Activated CD8-positive, alpha-beta memory T cell treated with anti-CD3 and anti-CD28 coated beads, Interleukin-2, amount 10 ng/mL, durations not matched to agents 7 days and 5 days (primary cell): ENCODE measurements at places on chromosomes 7 and 10.

DNA sequence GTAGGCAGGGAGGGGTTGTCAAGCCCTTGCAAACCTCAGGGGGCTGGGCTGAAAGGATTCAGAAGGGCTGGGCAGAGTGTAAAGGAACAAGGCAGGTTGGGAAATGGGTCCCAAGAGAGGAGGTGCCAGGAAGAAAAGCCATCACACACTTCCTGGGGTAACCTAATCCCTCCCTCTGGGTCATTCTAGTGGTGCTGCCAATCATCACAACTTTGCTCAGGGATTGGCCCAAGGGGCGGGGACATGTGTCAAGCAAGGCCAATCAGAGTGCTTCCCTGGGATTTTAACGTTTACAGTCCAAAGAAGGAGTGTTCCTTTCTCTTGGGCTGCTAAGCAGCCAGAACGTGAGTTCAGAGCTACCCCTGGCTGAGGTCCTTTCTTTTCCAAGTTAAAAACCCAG, 57.1 kb upstream of the NPTX2 start:
- H3K36me3 ChIP-seq: no peaks in the 10 kb centered on the region
- no peaks in the 10 kb centered on the region for H3K4me1 ChIP-seq
- H3K4me3 ChIP-seq: no peak overlapping the region
- H3K27me3 ChIP-seq: no peaks in the 10 kb centered on the region
- no peak overlapping the region for H3K27ac ChIP-seq

DNA sequence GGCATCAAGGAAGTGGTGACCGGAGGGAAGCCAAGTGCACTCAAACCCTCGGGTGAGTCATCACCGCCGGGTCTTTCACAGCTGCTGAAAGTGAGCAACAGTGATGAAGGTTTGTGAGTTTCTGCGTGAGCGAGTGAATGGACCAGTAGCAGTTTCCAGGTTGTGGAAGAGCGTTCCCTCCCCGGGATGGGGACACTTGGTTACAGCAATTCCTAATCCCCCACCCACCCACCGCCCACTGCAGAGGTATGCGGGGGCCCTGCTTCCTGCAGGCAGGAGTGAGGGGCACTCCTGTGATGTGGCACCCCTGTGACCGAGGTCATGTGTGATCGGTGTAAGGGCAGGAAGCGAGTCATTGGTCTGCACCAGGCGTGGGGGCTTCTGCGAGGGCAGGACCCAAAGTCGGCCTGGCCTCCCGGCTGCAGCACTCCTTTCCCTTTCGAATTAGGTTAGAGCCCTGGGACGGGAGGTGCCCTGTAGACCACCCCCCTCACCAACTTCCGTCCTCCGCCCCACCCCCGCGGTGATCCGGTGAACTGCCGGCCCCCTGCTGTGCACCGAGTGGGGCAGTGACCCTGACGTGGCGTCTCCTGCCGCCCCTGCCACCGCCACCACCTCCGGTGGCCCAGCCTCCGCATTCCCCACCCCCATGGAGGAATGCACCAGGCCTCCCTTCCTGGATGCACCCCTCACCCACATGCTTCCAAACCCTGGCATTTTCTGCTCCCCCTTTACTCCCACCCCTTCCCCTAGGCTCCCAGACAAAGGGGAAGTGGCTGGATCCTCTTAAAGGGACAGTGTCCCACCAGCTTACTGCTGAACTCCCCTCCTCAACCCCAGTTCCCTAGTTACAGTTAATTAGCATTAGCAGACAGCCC, 10.9 kb downstream of the LIMK1 start:
- H3K36me3 ChIP-seq: peaks cover 23% of the 10 kb centered on the region
- H3K27me3 ChIP-seq: no peaks in the 10 kb centered on the region
- peak; percentile 93 for DNase-seq
- peak overlapping the region; percentile 81 for H3K4me3 ChIP-seq
- H3K27ac ChIP-seq: peak overlapping the region; percentile 95

GRCh38 chr10:44558521-44558920, 173.6 kb upstream of the CXCL12 start:
- H3K27me3 ChIP-seq: no peaks in the 10 kb centered on the region
- no peaks in the 10 kb centered on the region for H3K4me1 ChIP-seq
- H3K27ac ChIP-seq: no peak overlapping the region
- no peak overlapping the region for H3K4me3 ChIP-seq
- no peak for DNase-seq

DNA sequence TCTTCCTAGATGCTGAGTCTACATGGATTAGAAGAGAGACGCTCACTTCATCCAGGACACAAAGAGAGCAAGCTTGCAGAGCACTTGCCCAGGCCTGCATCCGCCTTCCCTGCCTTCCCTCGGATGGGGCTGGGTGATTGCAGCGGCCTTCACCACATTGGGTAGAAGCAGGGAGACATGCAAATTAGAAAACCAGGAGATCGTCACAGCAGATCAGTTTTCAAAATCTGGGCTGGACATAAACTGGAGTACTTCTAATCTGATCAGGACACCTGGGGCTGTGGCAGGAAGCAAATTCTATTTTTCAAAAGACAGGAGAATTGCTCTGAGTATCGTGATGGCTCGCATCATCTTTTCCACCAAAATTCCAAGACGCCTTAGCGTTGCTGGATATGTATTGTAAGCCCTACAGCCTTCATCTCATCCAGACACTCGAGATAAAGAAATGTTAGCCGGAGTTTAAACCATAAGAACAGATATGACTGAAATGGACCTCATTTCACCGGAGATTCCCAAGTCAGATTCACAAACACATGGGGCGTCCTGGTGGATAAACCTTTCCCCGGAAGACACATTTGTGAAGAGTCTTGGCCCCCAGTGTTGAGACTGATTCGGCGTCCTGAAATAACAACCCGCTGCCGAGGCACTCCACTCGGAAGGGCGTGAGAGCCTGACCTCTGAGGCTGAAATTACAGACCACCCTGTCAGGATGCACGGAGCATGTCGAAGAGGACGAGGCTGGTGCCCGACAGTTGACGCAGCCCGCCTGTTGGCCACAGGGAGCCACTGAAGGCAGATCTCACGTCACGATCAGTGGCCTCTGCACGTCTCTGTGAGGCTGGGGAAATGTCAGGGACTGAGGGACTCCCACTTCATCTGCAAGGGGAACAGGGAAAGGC, 91.2 kb upstream of the PARD3 start:
- no peaks in the 10 kb centered on the region for H3K27me3 ChIP-seq
- no peak for DNase-seq
- no peak overlapping the region for H3K27ac ChIP-seq
- H3K4me3 ChIP-seq: no peak overlapping the region
- no peaks in the 10 kb centered on the region for H3K36me3 ChIP-seq
- no peaks in the 10 kb centered on the region for H3K4me1 ChIP-seq

- H3K36me3 ChIP-seq: no peaks in the 10 kb centered on the region
- H3K27ac ChIP-seq: no peak overlapping the region
- H3K27me3 ChIP-seq: no peaks in the 10 kb centered on the region
- H3K4me3 ChIP-seq: no peak overlapping the region
Observed at GRCh38 chr7:21707566-21707965, 164.7 kb downstream of the DNAH11 start.

DNA sequence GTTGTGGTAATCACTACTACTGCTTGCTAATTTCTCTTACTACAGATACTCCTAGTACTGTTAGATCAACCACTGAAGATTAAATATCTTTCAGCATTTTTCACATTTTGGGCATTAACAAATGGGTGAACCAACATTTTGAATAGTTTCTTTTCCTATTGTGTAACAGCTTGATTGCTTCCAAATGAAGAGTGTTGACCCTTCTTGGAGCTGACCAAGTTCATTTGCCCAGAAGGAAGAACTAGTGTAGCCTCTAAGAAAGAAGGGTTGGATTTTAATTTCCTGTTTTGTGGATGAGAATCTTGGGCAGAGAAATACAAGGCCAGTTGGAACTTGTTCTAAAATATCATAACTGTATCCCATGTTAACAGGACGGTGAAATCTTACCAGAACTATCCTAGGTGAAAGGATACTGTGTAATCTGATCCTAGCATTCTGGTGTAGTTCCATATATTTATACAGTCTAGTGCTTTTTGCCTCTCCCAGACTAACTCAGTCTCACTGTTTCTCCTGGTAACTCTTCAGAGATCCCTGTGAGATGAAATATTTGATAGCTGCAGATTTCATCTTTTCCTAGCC, 37.3 kb downstream of the SND1 start:
- H3K27ac ChIP-seq: no peak overlapping the region
- no peak for DNase-seq
- no peak overlapping the region for H3K4me3 ChIP-seq
- peaks cover 34% of the 10 kb centered on the region for H3K36me3 ChIP-seq
- H3K27me3 ChIP-seq: no peaks in the 10 kb centered on the region

GRCh38 chr10:99869581-99870122, 87.2 kb downstream of the ABCC2 start:
- H3K36me3 ChIP-seq: peaks cover 6% of the 10 kb centered on the region
- H3K27ac ChIP-seq: no peak overlapping the region
- DNase-seq: peak; percentile 44
- peaks cover 28% of the 10 kb centered on the region for H3K4me1 ChIP-seq
- H3K4me3 ChIP-seq: peak overlapping the region; percentile 55

DNA sequence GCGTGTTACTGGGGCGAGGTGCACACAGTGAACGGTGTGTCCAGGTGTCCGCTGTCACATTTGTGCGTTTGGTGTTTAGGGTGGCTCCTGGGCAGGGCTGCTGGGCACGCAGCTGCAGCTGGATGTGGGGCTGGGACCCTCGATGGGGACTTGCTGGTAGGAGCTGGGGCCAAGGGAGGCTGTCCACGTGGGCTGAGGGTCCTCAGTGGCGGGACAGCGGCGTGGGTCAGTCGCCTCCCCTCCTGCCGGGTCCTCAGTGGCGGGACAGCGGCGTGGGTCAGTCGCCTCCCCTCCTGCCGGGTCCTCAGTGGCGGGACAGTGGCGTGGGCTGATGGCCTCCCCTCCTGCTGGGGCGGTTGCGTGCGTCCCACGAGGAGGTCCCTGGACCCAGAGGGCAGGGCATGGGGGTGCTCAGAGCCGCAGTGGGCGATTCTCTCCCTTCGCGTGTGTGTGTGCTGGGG, 68.5 kb downstream of the INPP5A start:
- no peaks in the 10 kb centered on the region for H3K27me3 ChIP-seq
- peaks cover 3% of the 10 kb centered on the region for H3K4me1 ChIP-seq
- H3K4me3 ChIP-seq: no peak overlapping the region
- DNase-seq: no peak

GRCh38 chr7:105354383-105354782, 34.3 kb downstream of the SRPK2 start:
- peaks cover 3% of the 10 kb centered on the region for H3K36me3 ChIP-seq
- H3K4me1 ChIP-seq: peaks cover 45% of the 10 kb centered on the region
- DNase-seq: no peak
- H3K27me3 ChIP-seq: no peaks in the 10 kb centered on the region

- no peaks in the 10 kb centered on the region for H3K36me3 ChIP-seq
- no peaks in the 10 kb centered on the region for H3K27me3 ChIP-seq
- H3K4me1 ChIP-seq: peaks cover 21% of the 10 kb centered on the region
- H3K27ac ChIP-seq: peak overlapping the region; percentile 63
Observed at GRCh38 chr7:143493751-143494150, 16.1 kb downstream of the TAS2R41 start.

DNA sequence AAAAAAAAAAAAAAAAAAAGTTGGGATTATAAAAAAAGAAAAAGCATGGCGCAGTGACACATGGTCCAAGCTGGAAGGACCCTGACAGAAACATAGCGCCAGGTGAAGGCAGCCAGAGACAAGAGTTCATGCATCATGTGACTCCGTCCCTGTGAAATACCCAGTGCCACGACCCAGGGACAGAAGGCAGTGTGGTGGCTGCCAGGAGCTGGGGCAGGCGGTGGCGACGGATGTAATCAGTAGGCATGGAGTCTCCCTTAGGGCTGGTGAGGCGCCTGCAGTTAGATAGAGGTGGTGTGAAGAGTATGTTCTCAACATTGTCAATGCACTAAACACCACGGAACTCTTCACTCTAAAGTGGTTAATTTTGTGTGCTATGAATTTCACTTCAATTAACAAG, 43.9 kb downstream of the STK32C start:
- H3K27ac ChIP-seq: no peak overlapping the region
- no peak overlapping the region for H3K4me3 ChIP-seq
- no peaks in the 10 kb centered on the region for H3K36me3 ChIP-seq
- DNase-seq: no peak
- peaks cover 7% of the 10 kb centered on the region for H3K27me3 ChIP-seq

DNA sequence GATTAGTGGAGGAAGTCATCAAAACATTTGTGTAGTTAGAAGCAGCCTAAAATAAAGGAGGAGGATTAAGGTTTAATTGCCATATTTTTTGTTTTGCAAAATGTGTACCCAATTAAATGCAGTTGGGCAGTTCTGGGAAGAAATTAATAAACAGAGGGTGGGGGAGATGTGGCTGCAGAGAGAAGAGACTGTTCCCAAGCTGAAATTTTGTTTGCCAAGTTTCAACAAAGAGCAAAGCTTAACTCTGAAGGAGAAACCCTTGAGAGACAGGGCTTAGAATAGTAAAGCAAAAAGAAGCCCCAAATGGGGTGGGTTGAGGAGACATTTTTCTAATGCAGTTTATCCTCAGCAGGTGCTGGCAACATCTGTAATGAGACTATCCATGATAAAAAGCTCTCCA, 298.0 kb upstream of the NRP1 start:
- H3K27me3 ChIP-seq: no peaks in the 10 kb centered on the region
- H3K36me3 ChIP-seq: no peaks in the 10 kb centered on the region
- H3K4me1 ChIP-seq: no peaks in the 10 kb centered on the region
- H3K27ac ChIP-seq: no peak overlapping the region
- H3K4me3 ChIP-seq: no peak overlapping the region

- DNase-seq: no peak
- H3K27me3 ChIP-seq: peaks cover 71% of the 10 kb centered on the region
- no peak overlapping the region for H3K4me3 ChIP-seq
- no peak overlapping the region for H3K27ac ChIP-seq
Observed at GRCh38 chr7:22213081-22213480, 143.9 kb downstream of the RAPGEF5 start.

GRCh38 chr10:98832196-98832595, 385.5 kb upstream of the HPS1 start:
- H3K27ac ChIP-seq: no peak overlapping the region
- no peaks in the 10 kb centered on the region for H3K4me1 ChIP-seq
- H3K36me3 ChIP-seq: no peaks in the 10 kb centered on the region
- H3K4me3 ChIP-seq: no peak overlapping the region
- DNase-seq: no peak
- no peaks in the 10 kb centered on the region for H3K27me3 ChIP-seq
